SHP77 (cell line): ENCODE measurements at places on chromosomes 16 and 17.

DNA sequence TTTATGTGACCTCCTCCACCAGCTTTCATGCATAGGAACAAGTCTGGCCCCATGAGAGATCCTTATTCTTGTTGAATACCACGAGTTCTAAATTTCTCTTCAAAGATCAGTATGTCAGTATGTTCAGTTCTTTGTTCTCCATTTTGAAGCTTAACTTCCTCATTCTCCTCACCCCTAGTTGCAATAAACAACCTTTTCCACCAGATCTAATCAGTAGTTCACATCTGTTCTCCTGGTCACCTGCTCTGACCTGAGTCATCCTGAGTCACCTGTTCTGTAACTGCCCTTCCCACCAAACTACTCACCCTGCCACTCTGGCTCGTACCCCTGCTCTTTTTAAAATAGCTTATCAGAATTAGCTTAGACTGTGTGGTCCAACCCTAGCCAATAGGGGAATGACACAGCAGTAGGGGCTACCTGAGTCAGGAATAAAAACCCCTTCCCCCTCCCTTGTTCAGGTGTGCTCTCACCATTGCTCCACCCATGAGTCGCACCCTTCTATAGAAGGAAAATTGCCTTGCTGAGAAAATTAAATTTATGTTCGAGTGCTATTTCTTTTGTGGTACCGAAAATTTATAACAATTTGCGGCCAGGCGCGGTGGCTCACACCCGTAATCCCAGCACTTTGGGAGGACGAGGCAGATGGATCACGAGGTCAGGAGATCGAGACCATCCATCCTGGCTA, 94.6 kb downstream of the EMP2 start:
- no peak for DNase-seq

DNA sequence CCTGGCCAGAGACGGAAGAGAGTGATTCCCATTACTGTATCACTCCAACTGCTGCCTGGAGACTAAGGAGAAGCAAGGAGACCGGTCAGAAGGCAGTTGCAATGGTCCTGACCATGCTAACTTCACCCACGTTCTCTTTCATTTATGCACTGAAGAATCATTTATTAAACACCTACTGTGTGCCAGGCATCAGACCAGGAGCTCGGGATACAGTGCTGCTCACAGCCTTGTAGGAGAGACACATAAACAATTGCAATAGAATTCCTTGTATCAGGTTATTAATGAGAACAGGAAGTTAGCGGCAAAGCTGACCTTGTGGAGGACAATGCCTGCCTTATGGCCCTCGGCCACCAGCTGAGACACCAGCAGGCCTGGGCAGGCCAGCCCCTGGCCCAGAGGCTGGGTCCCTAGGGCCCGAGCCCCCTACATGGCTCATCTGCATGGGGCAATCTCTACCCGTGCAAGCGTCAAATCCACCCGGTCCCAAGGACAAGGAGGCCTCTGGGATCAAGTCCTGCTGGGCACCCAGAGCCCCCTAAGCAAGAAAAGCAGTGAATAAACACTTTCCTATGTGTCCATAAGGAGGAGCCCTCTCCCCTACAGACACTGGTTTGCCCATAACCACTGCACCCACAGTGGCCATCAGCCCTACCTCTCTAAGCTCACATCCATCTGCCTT, 8.6 kb upstream of the ENPP7 start:
- peak; percentile 53 for DNase-seq

DNA sequence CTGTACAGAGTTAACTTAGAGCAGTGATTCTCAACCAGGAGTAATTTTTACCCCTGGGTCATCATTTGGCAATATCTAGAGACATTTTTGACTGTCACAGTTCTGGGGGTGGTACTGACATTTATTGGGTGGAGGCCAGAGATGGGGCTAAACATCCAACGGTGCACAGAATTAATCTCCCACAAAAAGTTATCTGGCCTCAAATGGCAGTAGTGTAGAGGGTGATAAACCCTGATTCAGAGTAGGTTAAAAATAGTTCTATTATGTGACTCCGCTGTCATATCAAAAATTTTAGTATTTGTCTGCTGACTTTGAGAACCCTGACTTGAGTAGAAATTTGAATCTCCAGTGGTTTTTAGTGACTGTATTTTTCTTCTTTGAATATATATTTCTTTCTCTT, 19.1 kb downstream of the VPS35L start:
- DNase-seq: no peak

GRCh38 chr16:15616475-15617165, 26.3 kb downstream of the MARF1 start:
- DNase-seq: no peak

GRCh38 chr17:5069724-5070123, 8.5 kb upstream of the ZFP3 start:
- DNase-seq: no peak

GRCh38 chr17:68740555-68741447, 139.6 kb upstream of the FAM20A start:
- DNase-seq: no peak

GRCh38 chr17:73211745-73212144, 18.9 kb downstream of the COG1 start:
- DNase-seq: no peak

GRCh38 chr17:44108440-44109311, 14.8 kb downstream of the HDAC5 start:
- no peak for DNase-seq

- no peak for DNase-seq
These were observed 82.4 kb downstream of the PLCG2 start for GRCh38 chr16:81861503-81861902.

- DNase-seq: no peak
These were observed 5.9 kb downstream of the AXIN1 start for GRCh38 chr16:346587-346986.

DNA sequence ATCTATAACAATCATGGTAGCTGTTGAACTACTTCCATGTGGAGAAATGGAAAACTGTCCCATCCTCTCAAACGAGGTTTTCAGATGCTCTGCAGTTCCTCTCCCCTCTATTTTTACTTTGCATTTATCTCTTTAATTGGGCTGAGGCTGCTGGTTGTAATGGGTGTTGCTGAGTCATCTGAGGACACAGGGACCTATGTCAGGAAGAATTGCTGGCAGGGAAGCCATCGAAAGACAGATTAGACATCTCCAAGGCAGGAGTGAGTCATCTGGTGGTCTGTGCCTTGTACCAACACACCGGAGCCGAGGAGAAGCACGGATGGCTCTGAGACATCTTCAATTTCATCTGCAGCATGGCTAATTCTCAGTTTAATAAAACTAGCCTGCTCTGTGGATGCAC, 394.5 kb downstream of the GRIN2A start:
- no peak for DNase-seq

DNA sequence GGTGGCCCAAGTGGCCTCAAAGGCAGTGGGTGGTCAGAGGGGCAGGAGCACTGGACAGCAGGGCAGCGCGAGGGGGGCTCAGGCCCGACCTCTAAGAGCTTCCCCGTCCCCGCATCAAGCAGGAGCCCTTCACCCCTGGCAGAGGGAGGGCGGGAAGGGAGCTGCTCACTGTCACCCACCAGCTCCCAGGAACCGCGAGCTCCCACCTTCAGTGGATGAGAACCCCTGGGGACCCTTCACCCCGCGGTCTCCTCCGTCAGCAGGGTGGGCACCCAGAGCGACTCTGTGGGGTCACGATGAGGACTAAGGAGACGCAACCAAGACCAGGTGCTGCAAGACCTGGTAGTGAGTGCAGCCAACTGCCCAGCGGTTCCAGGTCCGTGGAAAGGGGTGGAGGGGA, 13.6 kb downstream of the CEP131 start:
- DNase-seq: no peak

GRCh38 chr17:83082424-83082823, 3.0 kb downstream of the METRNL start:
- DNase-seq: no peak

DNA sequence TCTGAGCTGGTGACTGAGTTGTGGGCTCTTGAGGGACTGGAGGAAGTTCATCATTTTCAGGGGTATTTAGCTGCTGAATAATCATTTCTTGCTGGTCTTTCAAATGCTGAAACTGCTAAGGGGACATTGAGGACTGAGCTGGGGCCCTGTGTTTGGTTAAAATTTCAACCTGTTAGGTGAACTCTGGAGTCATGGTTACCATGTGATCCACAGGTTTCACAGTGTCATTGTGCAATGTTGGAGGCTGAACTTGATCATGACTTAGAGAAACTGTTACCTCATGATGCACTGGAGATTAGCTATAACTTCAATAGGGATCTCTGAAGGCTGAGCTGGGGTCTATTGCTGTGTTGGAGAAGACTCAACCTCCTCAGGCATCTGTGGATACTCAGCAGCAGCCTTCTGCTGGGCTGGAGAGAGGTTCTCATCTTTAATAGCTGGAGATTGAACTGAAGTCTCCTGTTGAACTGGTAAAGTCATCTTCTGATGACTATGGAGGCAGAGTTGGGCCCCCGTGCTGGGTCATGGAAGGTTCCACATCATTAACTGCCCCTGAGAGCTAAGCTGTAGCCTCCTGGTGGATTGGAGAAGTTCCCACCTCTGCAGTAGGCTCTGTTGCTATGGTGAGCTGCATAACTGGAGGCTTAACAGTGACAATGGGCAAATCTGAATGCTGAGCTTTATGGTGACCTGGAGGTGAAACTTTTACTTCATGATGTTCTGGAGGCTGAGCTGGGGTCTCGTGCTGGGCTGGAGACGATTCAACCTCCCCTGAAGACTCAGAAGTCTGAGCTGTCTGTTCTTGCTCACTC, 15.2 kb downstream of the RDM1 start:
- DNase-seq: no peak

- DNase-seq: peak; percentile 22
These were observed 134.3 kb downstream of the HAPSTR1 start for GRCh38 chr16:9225527-9226316.

DNA sequence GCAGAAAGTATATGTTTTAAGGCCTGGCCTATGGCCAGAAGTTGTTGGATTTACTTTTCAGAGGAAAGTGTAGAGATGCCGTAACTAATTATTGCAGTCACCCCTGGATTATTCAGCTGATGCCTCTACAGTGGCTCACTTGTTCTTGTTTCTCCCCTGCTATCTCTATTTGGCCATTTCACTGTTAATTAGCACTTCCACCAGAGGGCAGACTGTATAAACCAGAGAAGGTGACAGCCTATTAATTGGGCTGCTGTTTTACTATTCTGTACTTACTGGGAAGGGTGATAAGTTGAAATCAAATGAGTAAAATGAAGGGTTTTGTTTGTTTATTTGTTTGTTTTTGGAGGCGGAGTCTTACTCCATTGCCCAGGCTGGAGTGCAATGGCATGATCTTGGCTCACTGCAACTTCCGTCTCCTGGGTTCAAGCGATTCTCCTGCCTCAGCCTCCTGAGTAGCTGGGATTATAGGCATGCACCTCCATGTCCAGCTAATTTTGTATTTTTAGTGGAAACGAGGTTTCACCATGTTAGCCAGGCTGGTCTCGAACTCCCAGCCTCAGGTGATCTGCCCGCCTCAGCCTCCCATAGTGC, 66.0 kb downstream of the CDK12 start:
- peak; percentile 4 for DNase-seq

DNA sequence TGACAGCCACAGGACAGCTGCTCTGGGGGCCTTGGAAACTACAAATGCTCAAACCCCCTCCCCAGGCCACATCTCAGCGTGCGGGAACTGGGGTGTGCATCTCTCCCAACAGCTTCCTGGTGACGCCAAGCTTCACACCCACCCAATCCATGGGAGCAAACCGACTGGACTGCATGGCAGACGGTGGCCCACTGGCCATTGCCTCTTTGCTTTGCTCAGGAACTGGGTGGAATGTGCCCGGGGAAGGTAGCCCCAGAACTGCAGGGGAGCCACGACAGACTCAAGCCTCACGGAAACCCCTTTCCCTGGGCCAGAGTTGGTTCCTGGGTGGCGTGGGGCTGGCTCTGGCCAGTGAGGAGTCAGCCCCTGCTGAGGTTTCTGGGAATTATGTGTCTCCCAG, 5.2 kb upstream of the C16orf95 start:
- DNase-seq: no peak
